Activated CD8-positive, alpha-beta memory T cell treated with anti-CD3 and anti-CD28 coated beads for 1 hour (primary cell): ENCODE measurements at places on chromosomes 7 and 10.

DNA sequence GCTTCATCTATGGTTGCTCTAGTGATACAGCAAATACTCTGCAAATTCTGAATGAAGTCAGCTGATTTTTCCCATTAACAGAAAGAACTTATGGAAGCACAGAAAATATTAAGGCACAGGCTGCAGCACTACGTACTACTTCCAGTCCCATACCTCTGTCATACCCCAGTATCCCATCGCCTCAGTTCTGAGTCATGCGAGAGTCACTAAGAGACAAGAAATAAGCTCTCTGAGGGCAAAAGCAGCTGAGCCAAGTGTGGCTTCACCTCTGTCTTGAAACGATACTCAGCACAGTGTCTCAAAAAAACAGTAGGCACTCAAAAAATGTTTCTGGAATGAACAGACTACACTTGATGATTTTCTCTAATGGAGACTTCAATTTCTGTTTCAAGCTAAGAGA, 48.2 kb downstream of the EZH2 start:
- no peak for DNase-seq

- DNase-seq: no peak
These were observed 35.4 kb downstream of the RGS10 start for GRCh38 chr10:119507115-119507514.

GRCh38 chr7:97959046-97959445, 30.9 kb downstream of the OCM2 start:
- no peak for DNase-seq

DNA sequence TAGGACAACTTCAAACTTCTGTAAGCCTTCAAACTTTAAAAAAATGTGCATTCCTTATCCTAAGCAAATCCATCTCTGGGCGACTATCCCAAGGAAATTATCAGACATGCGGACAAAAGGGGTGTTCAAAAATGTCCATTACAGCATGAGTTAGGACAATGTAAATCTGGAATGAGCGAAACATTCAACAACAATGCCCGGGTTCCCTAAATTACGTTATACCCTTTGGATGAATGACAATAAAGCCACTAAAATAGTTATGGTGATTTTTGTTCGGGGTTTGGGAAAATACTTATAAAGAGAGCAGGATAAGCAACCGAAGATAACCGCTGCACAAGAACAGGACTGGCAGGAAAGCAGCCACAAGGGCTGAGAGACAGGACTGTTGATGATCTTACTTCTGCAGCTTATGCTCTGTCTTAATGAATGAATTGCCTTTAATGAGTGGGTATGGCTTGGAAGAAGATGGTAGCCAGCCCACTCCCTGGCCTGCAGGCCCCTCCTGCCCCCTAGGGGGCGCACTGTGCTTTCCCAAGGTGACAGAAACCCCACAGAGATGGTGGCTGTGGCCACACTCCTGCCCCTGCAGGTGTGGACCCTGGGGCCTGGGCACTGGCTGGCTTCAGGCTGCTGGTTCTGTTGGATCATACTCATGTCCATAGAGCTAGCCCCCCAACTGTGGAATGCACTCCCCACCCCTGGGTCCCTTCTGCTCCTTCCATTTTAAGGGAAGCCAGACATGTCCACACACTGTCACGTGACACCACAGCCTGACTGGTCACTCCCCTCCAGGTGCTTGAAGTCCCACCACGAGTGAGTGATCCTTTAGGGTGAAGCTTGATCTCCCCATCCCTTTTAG, 45.0 kb downstream of the ZCCHC24 start:
- DNase-seq: no peak

GRCh38 chr7:155644971-155645509, 579 bp downstream of the RBM33 start:
- DNase-seq: no peak

- DNase-seq: no peak
These were observed 14.7 kb upstream of the TMEM106B start for GRCh38 chr7:12196386-12196785.

GRCh38 chr7:47571331-47572093, 10.4 kb downstream of the TNS3 start:
- no peak for DNase-seq

DNA sequence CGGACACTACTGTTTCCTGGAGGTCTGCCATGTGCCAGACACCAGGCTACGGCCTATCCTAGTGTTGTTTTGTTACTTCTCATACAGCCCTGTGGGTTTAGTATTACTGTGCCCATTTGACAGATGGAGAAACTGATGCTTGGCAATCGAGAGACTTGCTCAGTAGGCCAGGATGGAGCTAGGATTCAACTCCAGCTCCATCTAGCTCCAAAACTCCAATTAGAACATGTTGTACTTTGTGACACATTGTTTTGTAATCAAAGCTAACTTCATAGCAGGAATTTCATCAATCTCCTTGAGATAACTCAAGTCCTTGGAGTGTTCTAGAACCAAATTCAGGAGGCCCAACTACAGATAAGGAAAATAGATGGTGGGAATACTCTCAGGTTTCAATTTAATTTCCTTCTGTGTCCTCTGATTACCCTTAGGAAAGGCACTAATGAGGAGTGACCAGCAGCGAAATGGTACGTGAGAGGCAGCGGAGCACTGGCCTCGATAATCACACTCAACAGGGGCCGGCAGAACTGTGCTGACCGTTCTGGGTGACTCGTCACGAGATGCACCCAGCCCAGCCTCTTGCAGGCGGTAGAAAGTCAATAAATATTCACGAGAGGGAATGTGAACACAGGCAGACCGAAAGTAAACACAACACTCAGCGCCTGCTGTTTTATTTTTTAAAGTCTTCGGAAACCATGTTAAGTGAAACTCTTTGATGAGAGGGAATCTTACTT, 269.6 kb upstream of the NEBL start:
- DNase-seq: no peak

DNA sequence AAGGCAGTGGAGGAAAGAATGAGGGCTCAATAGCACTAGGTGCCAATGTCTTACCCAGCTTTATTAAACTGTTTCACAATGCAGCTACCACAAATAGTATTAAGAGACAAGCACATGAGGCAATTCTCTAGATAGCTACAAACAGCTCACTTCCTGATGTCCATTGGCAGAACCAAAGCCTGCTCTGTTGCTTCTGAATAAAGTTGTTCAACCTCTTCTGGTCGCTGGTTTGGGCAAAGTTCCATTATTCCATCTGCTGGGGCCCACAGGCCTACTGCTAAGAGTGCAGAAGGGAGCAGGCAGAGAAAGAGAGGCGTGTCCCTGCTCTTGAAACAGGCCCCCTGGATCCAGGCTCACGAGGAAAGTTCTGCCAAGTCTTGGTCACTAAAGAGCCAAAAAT, 173.9 kb downstream of the ZNF438 start:
- DNase-seq: no peak

DNA sequence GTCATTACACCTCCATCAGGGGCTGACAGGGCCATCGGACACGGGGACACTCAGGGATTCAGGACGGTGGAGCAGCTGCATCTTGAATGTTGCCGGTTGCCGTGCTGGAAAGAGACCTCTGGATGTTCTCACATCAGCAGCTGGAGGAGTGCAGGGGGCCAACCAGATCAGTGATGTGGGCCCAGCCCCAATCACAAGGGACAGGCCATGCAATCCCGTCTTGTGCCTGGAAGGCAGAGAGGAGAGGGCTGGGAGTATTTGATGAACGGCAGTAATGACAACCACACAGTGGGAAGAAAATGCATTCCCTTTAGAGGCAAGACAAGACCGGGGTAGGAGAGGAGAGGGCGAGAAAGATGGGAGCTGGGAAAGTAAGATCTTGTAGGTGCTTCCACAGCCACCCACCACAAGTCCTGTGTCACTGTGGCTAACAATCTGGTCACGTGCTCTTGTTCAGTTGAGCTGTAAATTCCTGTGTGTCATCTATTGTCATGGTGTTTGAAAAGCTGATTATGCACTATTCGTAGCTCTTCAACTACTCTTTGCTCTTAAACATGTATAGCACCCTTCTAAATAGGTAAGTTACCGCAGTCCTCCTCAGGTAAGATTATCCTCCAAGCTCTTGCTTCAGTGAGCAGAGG, 85.9 kb upstream of the LEP start:
- no peak for DNase-seq

DNA sequence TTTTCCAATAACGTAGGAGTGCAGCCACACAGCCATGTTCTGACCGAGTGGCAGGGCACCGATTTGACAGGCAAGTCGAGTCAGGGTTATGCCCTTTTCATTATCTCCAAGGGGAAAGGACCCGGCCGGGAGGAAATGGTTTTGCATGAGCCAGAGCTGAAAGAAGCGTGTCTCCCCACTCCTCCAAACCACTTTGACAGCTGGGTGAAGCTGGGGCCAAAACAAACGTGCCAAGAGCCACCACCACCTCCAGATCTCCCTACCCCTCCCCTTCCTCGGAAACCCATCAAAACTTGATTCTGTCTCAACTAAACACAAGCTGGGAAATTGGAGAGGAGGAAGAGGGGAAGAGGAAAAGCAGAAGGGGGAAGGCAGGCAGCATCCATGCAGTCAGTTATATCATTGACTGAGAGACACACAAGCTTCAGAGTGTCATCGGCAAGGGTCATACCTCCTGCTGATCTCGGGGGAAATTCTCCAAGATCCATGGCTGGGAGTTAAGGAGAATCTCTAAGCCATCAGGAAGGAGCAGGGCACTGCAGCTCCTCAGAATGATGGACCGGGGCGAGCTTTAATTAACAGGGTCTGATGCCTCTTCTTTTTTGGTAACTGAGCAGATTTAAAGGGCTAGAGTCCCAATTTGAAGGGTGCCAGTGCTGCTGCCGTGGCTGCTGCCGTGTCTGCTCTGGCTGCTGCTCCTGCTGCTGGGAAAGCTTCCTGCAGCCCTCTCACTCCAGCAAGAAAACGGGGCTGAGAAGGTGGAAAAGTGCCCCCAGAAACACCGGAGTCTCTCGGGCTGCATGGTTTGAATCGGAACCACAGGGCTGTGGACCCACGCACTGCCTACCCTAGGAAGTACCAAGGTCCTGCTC, 34.7 kb upstream of the CALN1 start:
- no peak for DNase-seq

DNA sequence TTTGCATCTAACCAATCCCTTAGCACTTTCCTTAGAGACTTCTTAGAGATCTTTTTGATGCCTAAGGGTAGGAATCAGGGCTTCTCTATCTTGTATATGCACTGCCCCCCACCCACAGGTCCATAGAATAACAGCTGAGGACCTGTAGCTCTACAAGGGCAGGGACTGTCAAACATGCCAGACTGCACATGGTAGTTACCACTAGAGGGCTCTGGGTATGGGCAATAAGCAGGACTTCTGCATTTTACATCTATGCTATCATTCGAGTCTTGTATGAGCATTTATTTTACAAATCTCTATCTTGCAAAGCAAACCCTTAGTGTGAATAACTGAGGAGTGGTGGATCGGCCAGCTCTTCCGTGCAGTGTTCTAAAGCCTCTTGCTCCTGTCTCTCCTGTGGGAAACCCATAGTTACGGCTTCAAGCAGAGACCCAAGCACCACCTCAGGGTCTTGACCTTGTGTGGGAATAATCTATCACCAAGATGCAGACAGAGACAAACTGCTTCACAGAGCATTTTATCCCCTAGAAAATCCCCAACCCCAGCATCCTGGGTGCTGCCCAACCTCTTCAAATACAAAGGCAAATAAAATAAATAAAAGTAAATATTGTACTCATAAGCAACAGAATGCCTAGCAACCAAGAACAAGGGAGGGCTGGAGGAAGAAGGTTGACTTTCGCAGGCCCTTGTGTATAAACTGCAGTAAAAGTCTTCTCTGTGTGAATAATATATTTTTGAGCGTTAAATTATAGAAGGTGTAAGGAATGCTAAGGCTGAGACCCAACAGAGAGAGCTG, 219.3 kb downstream of the WDR11 start:
- no peak for DNase-seq

- DNase-seq: no peak
These were observed 139.8 kb downstream of the RPS24 start for GRCh38 chr10:78173360-78174015.

DNA sequence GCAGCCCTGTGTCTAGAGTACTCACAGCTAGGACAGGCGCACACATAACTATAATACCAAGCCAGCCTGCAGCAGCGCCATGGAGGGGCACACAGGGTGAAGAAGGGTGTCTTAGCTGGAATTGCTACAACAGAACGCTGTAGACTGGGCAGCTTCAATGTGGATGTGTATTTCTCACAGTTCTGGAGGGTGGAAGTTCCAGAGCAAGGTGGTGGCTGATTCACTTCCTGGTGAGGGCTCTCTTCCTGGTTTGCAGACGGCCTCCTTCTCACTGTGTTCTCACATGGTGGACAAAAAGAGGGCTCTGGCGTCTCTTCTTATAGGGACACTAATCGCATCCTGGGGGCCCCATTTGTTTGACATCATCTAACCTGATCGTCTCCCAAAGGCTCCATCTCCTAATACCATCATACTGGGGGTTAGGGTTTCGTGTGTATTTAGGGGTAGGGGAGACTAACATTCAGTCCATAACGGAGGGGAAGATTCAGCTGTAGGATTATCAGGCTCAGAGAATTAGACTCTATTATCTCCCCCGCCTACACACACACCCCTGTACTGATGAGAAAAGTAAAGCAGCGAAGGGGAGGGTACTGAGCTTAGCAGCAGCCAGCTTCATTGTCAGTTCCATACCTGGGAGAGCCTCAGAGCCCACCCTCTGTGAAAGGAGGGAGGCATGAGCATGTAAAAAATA, 289.1 kb downstream of the CCDC3 start:
- no peak for DNase-seq

DNA sequence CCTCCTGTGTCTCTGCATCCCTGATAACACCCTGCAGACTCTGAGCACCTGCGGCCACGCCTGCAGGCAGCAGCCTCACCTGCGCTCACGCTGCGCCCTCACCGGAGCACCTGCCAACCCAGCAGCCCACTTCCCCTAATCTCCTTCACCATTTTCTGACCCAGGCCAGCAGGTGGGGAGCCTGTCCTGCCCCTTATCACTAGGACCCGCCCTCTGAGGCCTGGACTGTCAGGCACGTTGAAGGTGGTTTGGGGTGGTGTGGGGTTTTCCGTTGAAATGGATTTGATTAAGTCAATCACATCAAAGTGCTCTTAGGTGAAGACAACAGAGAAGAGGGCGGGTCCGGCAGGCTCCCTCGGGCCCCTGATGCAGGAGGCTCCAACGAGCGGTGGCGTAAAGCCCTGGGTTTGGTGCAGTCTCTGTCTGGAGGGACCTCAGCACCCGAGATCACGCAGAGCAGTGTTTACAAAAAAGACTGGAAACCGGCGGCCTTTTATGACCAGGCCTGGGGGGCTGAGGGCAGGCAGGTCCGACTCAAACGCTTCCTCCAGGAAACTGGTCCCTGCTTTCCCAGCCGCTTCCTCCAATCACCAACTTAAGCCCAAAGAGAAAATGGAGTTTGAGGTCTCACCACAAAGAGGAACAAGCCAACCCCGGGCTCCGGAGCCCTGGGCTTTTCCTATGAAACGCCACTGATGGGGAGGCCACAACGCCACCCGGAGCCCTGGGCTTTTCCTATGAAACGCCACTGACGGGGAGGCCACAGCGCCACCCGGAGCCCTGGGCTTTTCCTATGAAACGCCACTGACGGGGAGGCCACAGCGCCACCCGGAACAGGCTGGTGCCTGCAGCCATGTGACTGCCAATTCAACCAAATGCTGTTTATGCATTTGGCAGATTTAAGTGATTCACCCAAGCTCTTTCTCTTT, 45.5 kb downstream of the DPYSL4 start:
- DNase-seq: no peak

- no peak for DNase-seq
These were observed 23.5 kb downstream of the IMPDH1 start for GRCh38 chr7:128385988-128386925.
